ENCODE measurements at places on chromosomes 1 and 21. TPM values are rescaled to one million over a fixed set of nuclear protein-coding genes. Genes with fewer than 3 reads are reported as not detected.

The DIO1 gene
- total RNA-seq, result not detected

GRCh38 chr1:59417406-59417805 lies 120.5 kb downstream of the FGGY start:
- H3K27me3 ChIP-seq, result no peaks in the 10 kb centered on the region
- H3K4me1 ChIP-seq, result peaks cover 14% of the 10 kb centered on the region
- H3K4me3 ChIP-seq, result no peak overlapping the region
- no peaks in the 10 kb centered on the region for H3K36me3 ChIP-seq
- no peak overlapping the region for H3K27ac ChIP-seq

DNA sequence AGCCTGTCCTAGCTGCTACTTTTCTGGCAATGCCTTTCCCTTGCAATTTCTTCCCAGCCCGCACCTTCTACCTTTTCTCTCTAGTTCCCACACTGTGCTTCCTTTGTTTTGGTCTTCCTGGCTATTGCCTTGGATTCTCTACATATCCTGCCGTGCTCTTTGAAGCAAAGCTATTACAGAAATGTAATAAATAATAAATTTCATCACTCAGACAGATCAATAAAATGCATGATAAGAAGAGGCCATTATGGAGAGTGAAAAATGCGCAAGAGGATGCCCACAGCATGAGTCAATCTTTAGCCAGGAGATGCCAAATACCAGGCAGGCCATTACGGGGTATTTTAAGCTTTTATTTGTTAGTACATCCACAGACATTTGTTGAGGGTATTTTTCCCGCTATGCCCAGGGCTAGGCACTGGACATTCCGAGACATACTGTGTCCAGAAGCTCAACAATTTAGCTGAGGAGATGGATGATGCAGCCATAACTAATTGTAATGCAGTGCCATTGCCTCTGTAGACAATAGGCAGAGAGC lies 163.6 kb downstream of the ST6GALNAC3 start:
- no peaks in the 10 kb centered on the region for H3K27me3 ChIP-seq
- peaks cover 47% of the 10 kb centered on the region for H3K4me1 ChIP-seq
- H3K27ac ChIP-seq, result peak overlapping the region; percentile 9
- peak; percentile 43 for DNase-seq

- H3K4me1 ChIP-seq, result no peaks in the 10 kb centered on the region
- no peaks in the 10 kb centered on the region for H3K27me3 ChIP-seq
- peaks cover 13% of the 10 kb centered on the region for H3K36me3 ChIP-seq
- no peak overlapping the region for H3K27ac ChIP-seq
- H3K4me3 ChIP-seq, result no peak overlapping the region
Observed at GRCh38 chr1:3640121-3640837, 9.6 kb downstream of the WRAP73 start.

DNA sequence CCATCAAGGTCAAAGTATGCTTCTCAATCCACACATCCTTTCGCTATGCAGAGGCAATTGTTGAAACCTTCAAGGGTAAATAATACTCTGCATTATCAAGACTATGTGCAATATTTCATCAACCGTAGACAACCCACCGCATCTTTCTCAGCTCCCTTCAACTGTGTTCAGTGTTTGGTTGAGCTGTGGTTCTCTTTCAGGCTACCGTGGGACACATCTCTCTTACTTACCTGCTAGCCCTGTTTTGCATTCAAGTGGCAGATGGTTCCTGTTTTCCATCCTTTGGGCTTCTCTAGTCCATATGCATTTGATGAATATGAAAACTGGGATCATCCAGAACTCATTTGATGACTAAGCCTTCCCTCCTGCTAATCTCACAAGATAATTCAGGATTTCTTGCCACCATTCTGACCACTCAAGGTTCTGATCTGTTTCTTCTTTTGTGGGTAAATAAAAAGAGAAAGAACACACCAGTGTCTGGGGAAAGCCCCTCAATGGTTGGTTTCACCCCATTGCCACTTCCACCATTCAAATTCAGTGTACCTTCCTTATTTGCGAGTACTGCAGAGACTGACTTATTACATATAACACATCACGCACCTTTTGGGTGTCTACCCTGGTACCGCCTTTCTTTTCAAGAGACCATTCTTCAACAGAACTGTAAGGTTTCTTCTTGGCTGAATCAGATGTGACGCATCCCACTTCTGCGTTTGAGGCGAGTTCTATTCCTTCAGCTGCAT lies 61.7 kb downstream of the BACE2 start:
- no peak for DNase-seq
- H3K27me3 ChIP-seq, result no peaks in the 10 kb centered on the region
- peaks cover 5% of the 10 kb centered on the region for H3K4me1 ChIP-seq
- H3K27ac ChIP-seq, result no peak overlapping the region
- H3K36me3 ChIP-seq, result no peaks in the 10 kb centered on the region

Measured in GM23338 (cell line).